ENCODE measurements at places on chromosomes 16 and 17.

DNA sequence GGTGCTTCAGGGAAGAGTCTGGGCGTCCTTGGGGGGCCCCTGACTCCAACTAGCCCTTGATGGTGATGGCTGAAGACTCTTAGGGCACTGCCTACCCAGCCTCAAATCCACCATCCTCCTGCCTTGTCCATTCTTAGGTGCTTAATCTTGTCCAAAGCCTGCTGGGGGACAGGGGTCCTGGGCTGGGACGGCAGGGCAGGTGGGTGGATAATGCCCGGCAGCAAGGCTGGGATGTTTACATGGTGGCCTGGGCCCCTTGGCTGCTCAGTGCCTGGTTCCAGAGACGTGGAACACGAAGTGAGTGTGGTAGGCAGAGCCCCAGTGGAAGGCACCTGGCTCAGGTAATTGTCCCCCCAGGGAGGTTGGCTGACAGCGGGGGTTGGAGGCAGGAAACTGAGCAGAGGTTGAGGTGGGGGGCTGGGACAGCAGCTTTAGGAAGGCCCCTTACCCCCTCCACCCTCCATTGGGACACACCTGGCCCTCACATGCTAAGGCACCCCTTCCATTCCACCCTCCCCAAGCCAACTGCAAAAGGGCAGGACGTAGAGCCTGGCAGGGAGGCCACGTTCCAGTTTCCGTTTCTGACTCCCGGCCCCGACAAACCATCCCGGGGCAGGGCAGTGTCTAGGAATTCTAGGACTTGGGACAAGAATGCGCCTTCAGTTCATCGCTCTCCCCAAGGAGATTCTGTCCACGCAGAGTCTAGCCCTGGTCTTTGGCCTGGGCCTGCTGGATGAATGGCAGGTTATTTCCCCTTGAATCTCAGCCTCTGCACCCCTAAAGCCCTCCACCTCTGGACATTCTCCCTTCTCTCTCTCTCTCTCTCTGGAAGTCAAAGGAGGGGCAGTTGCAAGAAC, 1.9 kb downstream of the FOXJ1 start:
- DNase-seq: no peak

GRCh38 chr17:79046197-79046915, 22.4 kb downstream of the C1QTNF1 start:
- DNase-seq: no peak

- no peak for DNase-seq
Observed at GRCh38 chr17:72139212-72139611, 18.4 kb downstream of the SOX9 start.

DNA sequence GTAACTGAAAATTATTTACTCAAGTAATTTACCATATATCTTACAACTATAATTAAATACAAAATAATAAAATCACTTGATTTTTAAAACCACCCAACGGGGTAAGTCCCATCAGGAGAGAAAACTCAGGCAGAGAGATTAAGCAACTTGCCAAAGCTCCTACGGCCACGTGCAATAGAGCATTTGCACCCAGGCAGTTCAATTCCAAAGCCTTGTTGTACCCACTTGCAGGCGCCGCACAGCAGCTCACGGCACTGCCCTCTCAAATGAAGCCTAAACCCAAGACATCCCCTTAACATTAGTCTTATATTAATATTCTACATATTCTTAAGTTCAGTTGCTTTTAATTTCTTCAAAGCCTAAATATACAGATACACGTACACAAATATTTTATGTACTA, 75.7 kb downstream of the SPAG9 start:
- no peak for DNase-seq

GRCh38 chr16:49993579-49993978, 31.4 kb upstream of the CNEP1R1 start:
- DNase-seq: no peak

DNA sequence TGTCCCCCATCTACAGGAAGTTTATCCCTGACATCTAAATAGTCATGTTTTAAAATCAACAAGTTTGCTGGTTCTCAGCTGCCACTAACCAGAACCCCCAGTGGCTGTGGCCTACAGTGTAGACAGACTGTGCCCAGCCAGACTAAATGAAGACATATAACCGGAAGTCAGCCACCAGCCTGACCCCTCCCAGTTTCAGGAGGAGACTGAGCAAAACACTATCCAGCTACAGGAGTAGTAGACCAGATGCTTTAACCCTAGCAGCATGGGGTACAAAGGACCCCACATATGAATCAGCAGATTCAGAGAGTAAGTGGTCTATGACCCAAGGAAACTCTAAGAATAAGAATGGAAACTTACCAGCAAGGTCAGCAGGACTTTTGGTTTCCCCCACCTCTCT, 83.4 kb downstream of the HIC1 start:
- DNase-seq: no peak

All from NCI-H510A treated with DMSO at 0.1 percent for 48 hours (cell line).